Activated naive CD8-positive, alpha-beta T cell treated with anti-CD3 and anti-CD28 coated beads, Interleukin-2, amount 10 ng/mL, durations not matched to agents 7 days and 5 days (primary cell): ENCODE measurements at places on chromosomes 5 and 9.

GRCh38 chr5:97383996-97384395, 200.9 kb upstream of the RIOK2 start:
- DNase-seq: no peak

- no peak for DNase-seq
These were observed 177.1 kb downstream of the GAPVD1 start for GRCh38 chr9:125438506-125439433.

- DNase-seq: no peak
These were observed 488.6 kb downstream of the CSNK1G3 start for GRCh38 chr5:124000538-124000937.

- DNase-seq: no peak
These were observed 287.1 kb downstream of the SEC61B start for GRCh38 chr9:99509065-99509745.

GRCh38 chr5:39131210-39132127, 57.3 kb upstream of the RICTOR start:
- no peak for DNase-seq

GRCh38 chr5:66870708-66871107, 274.5 kb downstream of the MAST4 start:
- no peak for DNase-seq

DNA sequence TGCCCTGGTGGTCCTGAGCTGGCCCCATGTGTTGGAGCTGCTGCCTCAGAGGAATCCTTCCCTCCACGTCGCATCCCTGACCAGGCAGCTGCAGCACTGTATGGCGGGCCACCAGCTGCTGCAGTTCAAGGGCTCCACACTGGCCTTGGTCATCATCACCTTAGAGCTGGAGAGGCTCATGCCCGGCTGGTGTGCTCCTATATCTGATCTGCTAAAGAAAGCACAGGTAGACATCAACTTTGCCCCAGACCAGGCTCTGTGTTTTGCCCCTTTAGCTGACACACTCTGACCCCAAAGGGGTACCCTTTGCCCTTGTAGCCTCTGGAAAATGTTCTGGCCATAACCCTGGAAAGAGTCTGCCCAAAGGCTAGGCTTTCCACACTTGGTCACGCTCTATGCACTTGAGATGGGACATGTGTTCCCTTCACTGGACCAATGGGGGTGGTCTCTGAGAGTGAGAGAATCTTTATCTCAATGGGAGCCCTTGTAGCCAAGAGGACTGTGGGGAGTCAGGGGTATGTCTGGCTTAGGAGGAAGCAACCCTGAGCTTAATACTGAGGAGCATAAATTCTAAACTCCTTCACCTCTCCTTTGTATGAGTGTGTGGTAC, 4.8 kb downstream of the CCNI2 start:
- DNase-seq: no peak

DNA sequence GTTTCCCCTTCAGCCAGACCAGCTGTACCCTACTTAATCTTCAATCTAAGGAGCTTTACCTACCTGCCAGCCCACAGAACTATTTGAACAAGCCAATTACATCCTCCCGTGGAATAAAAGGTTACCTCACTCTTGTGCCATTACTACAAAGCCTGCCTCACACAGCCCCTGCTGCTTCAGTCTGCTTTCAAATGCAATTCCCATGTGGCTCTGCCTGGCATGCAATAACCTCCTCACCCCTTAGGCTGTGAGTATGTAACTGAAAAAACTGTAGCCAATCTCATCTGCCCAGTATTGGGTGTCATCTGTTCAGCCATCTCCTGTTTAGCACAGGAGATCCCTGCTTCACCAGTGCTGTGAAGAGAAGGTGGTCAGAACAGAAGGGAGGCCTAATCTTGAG, 6.1 kb upstream of the GCNT1 start:
- DNase-seq: no peak

- no peak for DNase-seq
These were observed 292.4 kb downstream of the MAST4 start for GRCh38 chr5:66888613-66889012.

- DNase-seq: no peak
These were observed 25.9 kb downstream of the ROR2 start for GRCh38 chr9:91924090-91924489.

- no peak for DNase-seq
These were observed 66.8 kb downstream of the THBS4 start for GRCh38 chr5:80101993-80102392.

DNA sequence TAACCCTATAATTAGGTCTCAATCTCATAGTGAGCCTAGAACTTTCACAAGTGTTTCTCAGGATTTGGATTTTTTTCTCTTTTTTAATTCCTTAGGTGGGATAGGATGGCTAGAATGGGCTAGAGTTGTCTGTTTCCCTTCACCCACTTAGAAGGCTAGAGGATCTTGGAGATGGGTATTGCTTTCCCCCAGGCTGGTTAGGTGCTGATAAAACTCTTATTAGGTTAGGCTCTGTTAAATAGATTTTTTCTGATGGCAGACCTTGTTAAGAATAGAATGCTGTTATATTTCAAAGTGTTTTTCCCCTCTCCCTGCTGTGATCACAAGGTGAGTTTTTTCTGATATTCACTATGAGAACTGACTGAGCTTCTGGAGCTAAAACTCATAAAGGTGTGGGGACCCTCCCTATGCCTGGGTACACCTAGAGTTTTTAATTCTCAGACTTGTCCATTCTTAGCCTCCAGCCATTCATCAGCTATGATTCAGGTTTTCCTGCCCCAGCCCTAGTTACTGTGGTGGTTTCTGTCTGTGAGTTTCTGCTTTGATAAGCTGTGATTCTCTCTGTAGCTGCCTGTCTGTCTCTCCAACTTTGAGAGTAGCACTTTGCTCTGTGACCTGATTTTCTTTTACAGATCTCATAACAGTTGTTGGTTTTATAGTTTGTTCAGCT, 132.4 kb downstream of the HACD4 start:
- no peak for DNase-seq

- no peak for DNase-seq
These were observed 129.5 kb downstream of the NPR3 start for GRCh38 chr5:32840606-32841005.

DNA sequence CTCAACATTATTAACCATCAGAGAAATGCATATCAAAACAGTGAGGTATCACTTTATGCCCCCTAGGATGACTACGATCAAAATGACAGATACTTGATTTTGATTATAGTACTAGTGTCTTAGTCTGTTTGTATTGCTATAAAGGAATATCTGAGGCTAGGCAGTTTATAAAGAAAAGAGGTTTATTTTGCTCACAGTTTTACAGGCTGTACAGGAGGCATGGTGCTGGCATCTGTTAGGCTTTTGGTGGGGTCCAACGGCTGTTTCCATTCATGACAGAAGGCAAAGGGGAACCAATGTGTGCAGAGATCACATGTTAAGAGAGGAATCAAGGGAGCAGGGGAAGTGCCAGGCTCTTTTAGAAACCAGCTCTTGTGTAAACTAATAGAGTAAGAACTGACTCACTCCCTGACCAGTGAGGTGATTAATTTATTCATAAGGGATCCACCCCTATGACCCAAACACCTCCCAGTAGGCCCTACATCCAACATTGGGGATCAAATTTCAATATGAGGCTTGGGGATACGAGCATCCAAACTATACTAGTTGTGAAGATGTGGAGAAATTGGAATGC, 16.0 kb upstream of the AFF4 start:
- no peak for DNase-seq

DNA sequence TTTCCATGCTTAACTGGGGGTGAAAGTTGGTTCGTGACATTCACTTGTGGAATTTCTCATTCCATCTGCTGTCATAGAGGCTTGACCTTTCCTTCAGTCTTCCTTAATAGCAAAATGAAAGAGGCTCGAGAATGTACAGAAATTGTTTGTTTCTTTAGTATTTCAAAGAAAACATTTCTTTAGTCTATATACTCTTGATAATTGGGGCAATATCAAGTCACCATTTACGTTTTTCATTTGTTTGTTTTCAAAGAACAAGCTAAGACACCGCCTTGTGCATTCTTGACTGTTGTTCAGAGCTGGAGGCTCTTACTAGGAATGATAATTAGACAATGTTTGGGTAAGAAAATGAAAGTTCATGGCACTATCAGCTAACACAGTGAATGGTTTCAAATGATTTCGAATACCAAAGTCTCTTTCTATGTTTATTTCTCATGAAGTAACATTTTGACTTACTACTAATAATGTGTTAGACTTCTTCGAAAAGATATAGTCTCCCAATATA, 835.4 kb downstream of the SEMA5A start:
- DNase-seq: no peak

GRCh38 chr5:41365369-41365768, 145.0 kb downstream of the PLCXD3 start:
- no peak for DNase-seq

GRCh38 chr5:39518516-39518915, 93.7 kb upstream of the DAB2 start:
- DNase-seq: no peak

GRCh38 chr9:35912791-35913400, 3.6 kb downstream of the SPAAR start:
- no peak for DNase-seq

- peak; percentile 64 for DNase-seq
These were observed 1.0 kb upstream of the ACSL6 start for GRCh38 chr5:132012371-132013005.

- no peak for DNase-seq
These were observed 453.8 kb upstream of the ZNF608 start for GRCh38 chr5:125199968-125200865.

DNA sequence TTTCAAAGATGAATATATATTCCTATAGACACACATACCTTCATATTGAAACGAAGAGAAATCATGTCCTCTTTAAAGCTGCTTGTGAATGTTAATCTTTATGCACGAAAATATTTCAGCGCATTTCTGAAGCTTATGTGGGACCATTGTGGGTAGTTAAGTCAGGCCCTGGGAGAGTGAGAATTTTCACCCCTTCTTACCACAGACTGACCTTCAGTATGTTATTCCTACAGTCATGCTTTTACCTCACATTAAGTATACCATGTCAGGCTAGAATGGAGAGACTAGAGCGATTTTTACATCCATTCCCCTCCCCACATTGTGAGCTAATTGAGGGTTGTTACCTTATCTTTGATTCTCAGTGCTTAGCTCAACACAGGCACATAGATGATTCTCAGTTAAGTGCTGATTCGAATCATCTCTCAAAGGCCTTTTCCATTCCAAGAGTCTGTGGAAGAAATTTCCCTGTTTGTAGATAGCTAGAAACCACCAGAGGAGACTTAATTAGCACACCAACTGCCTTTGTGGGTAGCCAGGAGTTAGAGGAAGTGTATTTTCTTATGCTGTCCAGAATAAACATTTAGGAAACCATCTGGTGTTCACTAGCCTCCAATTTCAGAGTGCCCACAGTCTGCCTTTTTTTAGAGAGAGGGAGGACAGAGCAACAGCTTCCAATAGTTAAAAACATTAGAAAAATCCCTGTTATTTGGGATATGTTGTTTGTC, 110.5 kb downstream of the MEGF10 start:
- no peak for DNase-seq

- no peak for DNase-seq
These were observed 157.6 kb downstream of the SLC12A2 start for GRCh38 chr5:128241051-128241695.

DNA sequence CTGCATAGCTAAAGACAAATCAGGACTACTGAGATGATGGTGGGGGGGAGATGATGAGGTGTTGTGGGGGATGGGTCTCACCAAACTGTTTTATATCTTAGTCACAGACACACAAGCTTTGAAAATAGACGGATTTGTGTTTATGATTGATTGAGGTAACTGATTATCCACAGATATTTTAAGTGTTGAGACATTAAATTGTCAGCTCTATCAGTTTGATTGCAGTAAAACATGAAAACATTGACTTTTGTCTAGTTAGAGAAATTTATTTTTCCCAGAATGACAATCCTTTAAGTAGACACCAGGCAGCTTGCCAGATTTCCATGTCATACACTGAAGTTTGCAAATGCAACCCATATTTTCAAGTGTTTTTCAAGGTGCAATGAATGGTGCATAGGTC, 149.8 kb downstream of the NR2F1-AS1 start:
- no peak for DNase-seq

GRCh38 chr9:126411948-126412284, 85.3 kb downstream of the MVB12B start:
- DNase-seq: no peak

GRCh38 chr5:180090769-180091546, 19.4 kb upstream of the RNF130 start:
- no peak for DNase-seq

- no peak for DNase-seq
These were observed 29.1 kb downstream of the ANKDD1B start for GRCh38 chr5:75640395-75640794.

DNA sequence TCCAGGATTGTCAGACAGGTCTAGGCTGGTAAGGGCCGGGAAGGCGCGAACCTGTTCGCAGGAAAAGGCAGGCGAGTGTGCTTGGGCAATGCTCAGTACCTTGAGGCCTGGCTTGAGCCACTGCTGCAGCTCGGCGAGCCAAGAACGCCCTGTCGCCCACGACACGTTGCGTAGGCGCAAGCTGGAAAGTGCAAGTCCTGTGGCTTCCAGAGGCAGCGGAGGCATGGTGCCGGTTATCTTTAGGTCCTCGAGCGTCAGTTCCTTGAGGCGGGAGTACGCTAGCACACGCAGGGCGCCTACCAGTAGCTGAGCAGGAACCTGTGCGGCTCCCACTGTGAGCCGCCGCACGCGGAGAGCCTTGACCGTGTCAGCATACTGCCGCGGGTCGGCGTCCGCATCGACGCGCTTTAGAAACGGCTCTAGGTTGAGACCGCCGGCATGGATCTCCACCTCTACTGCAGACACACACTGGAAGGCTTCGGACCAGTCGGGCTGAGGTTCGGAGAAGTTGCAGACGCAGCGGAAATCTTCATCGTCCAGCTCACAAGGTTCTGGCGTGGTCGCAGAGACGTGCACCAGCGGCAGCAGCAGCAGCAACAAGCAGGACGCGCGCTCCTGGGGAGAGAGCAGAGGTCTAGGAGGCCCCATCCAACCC, 482 bp downstream of the CD14 start:
- DNase-seq: peak; percentile 65

DNA sequence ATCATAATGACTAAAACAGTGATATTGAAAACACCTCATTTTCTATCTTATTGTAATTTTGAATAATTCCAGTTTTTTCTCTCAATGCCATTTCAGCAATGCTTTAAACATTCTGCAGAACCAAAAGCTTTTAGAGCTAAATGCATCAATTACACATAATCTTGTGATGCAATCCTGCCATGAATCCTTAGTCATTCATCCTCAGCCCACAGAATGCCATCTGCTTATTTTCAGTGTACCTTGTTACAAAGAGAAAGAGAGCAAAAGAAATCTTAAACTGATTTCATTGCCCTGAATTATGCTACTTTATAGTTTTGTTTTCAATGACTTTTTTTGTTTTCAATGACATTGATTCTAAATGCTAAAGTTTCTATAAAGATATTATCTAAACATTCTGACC, 1234.8 kb upstream of the C9orf72 start:
- no peak for DNase-seq
